ENCODE measurements at places on chromosomes 11 and 22. TPM values are rescaled to one million over a fixed set of nuclear protein-coding genes. Genes with fewer than 3 reads are reported as not detected.
A peak's percentile ranks its signal among the peaks of the same experiment; 100 is the strongest.

The C22orf31 gene
- not detected for total RNA-seq

The CARNS1 gene
- 2.3 TPM for total RNA-seq

The BATF2 gene
- not detected for total RNA-seq

The DDX25 gene
- total RNA-seq = not detected

The TRPM5 gene
- total RNA-seq = not detected

The TNNT3 gene
- total RNA-seq = 0.33 TPM

GRCh38 chr11:47182380-47182779 lies 3.9 kb downstream of the PACSIN3 start:
- peaks cover 3% of the 10 kb centered on the region for H3K27me3 ChIP-seq
- H3K27ac ChIP-seq = no peak overlapping the region
- H3K4me3 ChIP-seq = no peak overlapping the region
- no peaks in the 10 kb centered on the region for H3K36me3 ChIP-seq
- peaks cover 10% of the 10 kb centered on the region for H3K4me1 ChIP-seq
- DNase-seq = no peak

DNA sequence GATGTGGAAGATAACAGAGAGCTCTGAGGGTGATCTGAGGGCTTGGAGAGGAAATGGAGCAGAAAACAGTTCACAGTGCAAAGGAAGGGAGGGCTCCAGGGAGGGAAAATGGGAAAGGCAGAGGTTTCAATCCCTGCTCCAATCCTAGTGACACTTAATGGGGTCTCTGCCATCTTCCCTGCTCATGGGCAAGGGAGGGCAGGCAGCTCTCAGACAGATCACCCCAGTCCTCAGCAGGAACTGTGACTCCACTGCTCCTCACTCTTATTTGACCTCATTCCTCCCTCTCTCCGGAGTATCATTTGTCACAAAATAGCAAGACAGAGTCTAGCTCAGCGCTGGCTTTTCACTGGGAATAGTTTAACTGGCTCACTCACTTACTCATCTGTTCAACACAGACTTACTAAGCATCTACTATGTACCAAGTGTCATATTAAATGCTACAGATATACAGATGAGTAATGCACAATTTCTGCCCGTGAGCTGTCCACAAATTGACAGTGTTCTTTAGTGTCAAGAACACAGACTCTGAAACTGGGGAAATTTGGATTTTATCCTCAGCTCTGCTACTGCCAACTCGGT lies 817.4 kb downstream of the OPCML start:
- H3K27me3 ChIP-seq = peaks cover 3% of the 10 kb centered on the region
- no peak overlapping the region for H3K27ac ChIP-seq
- no peak for DNase-seq
- no peaks in the 10 kb centered on the region for H3K36me3 ChIP-seq
- H3K4me1 ChIP-seq = peaks cover 11% of the 10 kb centered on the region

- peak overlapping the region; percentile 93 for H3K4me3 ChIP-seq
- DNase-seq = no peak
- H3K36me3 ChIP-seq = no peaks in the 10 kb centered on the region
- no peaks in the 10 kb centered on the region for H3K27me3 ChIP-seq
- peaks cover 28% of the 10 kb centered on the region for H3K4me1 ChIP-seq
- peak overlapping the region; percentile 88 for H3K27ac ChIP-seq
Observed at GRCh38 chr11:117180661-117181585, 2.4 kb downstream of the SIDT2 start.

- no peak overlapping the region for H3K4me3 ChIP-seq
- no peak for DNase-seq
- peaks cover 5% of the 10 kb centered on the region for H3K27me3 ChIP-seq
- H3K27ac ChIP-seq = no peak overlapping the region
- no peaks in the 10 kb centered on the region for H3K36me3 ChIP-seq
Observed at GRCh38 chr11:69131121-69131566, 24.6 kb upstream of the SMIM38 start.

DNA sequence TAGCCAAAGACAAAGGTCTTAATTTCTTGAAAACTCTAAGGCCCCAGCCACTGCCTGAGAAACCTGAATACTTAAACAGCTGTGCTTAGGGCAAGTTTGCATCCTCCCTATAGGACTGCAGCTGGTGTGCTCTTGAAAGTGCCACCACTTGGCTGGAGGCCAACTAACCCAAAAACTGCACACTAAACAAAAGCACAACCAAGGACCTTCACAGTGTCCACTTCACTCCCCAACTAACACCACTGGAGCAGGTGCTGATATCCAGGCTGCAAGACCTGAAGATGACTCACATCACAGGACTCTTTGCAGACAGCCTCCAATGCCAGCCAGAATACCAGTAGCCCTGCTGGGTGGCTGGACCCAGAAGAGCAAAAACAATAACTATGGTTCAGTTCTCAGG lies 357.7 kb upstream of the ARHGAP42 start:
- H3K36me3 ChIP-seq = peaks cover 12% of the 10 kb centered on the region
- H3K27ac ChIP-seq = no peak overlapping the region
- H3K4me1 ChIP-seq = no peaks in the 10 kb centered on the region
- H3K27me3 ChIP-seq = no peaks in the 10 kb centered on the region
- no peak for DNase-seq

DNA sequence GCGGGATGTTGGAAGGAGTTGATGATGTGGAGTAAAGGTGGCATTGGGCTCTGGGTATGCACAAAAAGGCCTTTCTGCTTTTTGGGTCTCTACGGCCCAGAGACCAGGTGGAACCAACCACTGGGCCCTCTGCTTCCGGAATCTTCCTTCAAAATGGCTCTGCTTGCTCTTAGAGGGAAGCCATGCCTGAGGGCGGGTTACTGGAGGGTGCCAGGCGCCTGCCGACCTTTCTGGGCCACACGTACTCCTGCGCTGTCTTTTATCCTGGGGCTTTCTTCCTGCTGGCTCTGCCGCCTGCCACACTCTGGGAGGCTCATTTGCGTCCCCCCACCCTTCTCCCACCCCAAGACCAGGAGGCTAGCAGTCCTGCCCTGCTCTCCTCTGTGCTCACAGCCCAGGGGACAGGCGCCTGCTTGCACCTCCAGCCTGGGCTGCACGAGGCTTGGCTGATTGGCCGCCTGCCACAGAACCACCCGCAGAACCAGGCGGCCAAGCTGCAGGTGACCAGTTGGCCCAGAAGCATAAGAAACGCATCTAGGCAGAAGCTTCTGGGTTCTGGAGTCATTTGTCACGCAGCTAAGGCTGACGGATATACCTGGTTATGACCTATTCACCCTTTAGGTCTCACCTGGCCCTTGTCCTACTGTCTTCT lies 536.9 kb downstream of the TBC1D22A start:
- no peak for DNase-seq
- peaks cover 3% of the 10 kb centered on the region for H3K27me3 ChIP-seq
- H3K4me1 ChIP-seq = no peaks in the 10 kb centered on the region
- no peaks in the 10 kb centered on the region for H3K36me3 ChIP-seq
- no peak overlapping the region for H3K4me3 ChIP-seq

GRCh38 chr11:32094923-32095322 lies 4.0 kb downstream of the RCN1 start:
- H3K36me3 ChIP-seq = peaks cover 28% of the 10 kb centered on the region
- no peak overlapping the region for H3K4me3 ChIP-seq
- no peak overlapping the region for H3K27ac ChIP-seq
- no peak for DNase-seq

GRCh38 chr22:33451866-33452469 lies 393.8 kb upstream of the SYN3 start:
- H3K4me3 ChIP-seq = no peak overlapping the region
- no peaks in the 10 kb centered on the region for H3K4me1 ChIP-seq
- H3K36me3 ChIP-seq = no peaks in the 10 kb centered on the region
- no peaks in the 10 kb centered on the region for H3K27me3 ChIP-seq

DNA sequence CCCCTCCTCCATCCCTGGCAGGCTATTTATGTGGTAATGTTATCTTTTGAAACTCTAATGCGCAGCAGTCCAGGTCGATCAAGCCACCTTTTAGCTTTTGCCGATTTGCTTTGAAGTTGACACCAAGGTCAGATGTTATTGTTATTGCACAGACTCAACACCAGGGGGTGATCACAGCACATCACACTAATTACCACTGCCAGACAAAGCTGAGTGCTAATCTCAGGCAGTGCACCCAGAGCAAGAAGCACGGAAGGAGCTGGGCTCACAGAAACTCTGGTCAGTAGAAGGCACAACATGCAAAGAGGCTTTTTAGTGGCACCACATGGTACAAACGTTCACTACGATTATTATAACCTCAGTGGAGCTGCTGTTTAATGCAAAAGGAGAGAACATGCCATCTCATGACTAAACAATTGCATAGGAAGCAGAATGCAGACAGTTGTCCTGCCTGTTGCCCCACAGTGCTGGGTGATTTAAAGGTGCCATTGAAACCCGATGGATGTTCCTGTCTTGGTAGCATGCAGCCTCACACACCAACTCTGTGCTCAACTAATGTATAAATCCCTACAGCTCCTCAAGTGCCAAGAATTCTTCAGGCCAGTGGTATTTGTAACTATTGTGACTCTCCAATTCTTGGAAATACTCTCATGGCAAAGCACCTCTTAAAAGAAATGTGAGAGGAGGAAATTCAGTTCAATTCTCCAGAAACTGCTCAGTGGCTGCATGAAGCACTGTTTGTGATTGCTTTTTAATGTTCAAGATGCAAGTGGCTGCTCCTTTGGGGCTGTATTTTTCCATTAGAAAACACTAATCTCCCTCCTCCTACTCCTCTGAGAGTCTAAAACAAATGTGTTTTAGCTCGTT lies 353.9 kb upstream of the DDI1 start:
- no peak overlapping the region for H3K4me3 ChIP-seq
- H3K36me3 ChIP-seq = no peaks in the 10 kb centered on the region
- peaks cover 5% of the 10 kb centered on the region for H3K27me3 ChIP-seq
- H3K4me1 ChIP-seq = peaks cover 6% of the 10 kb centered on the region

DNA sequence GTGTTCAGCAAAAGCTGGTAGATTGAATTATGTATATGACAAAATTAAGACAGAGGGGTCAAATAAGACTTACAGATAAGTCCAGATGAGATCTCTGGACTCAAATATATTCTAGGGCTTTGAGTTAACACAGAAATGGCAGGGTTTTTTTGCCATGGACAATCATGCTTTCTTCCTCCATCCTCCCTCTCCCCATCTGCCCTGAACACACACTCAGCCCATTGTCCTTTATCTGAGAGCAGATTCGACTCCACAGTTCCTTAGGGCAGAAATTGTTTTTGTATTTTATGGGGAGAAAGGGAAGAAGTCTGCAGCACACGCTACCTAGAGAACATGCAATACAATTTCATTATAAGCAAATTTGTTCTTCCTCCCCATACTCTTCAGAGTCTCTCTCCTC lies 86.8 kb downstream of the SLC1A2 start:
- H3K27me3 ChIP-seq = peaks cover 2% of the 10 kb centered on the region
- DNase-seq = no peak
- H3K4me1 ChIP-seq = peaks cover 41% of the 10 kb centered on the region
- no peaks in the 10 kb centered on the region for H3K36me3 ChIP-seq
- H3K27ac ChIP-seq = no peak overlapping the region

- H3K36me3 ChIP-seq = peaks cover 5% of the 10 kb centered on the region
- H3K4me1 ChIP-seq = peaks cover 43% of the 10 kb centered on the region
- H3K4me3 ChIP-seq = peak overlapping the region; percentile 99
- no peaks in the 10 kb centered on the region for H3K27me3 ChIP-seq
- no peak for DNase-seq
- H3K27ac ChIP-seq = peak overlapping the region; percentile 92
Observed at GRCh38 chr11:72102162-72102561, 935 bp downstream of the LAMTOR1 start.

- peaks cover 24% of the 10 kb centered on the region for H3K4me1 ChIP-seq
- no peaks in the 10 kb centered on the region for H3K27me3 ChIP-seq
- no peak for DNase-seq
- H3K27ac ChIP-seq = peak overlapping the region; percentile 79
- no peaks in the 10 kb centered on the region for H3K36me3 ChIP-seq
Observed at GRCh38 chr11:123457187-123457770, 27.2 kb downstream of the GRAMD1B start.

- peaks cover 8% of the 10 kb centered on the region for H3K36me3 ChIP-seq
- H3K4me1 ChIP-seq = peaks cover 15% of the 10 kb centered on the region
- no peak for DNase-seq
- H3K27ac ChIP-seq = no peak overlapping the region
Observed at GRCh38 chr11:61357233-61357893, 4.3 kb downstream of the CYB561A3 start.

DNA sequence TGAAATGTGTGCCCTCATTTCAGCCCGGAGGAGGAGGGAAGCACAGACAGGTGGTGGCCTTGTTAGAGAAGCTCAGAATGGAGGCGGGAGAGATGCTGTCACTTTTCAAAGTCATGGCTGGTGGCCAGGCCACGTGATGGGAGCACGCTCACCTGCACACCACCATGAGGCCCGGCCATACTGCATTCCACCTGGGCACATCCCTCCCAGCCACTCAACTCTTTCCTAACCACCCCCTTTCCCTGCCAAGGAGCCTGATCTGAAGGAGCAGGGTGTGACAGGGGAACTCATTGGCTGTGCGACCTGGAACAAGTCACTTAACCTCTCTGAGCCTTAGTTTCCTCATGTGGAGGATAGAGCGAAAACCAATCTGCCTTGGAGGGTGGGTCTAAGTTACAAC lies 364.5 kb downstream of the CTTN start:
- no peak for DNase-seq
- no peak overlapping the region for H3K27ac ChIP-seq
- H3K4me3 ChIP-seq = no peak overlapping the region
- peaks cover 5% of the 10 kb centered on the region for H3K27me3 ChIP-seq
- no peaks in the 10 kb centered on the region for H3K4me1 ChIP-seq

GRCh38 chr22:46897246-46897623 lies 134.8 kb downstream of the TBC1D22A start:
- H3K4me1 ChIP-seq = peaks cover 28% of the 10 kb centered on the region
- no peaks in the 10 kb centered on the region for H3K27me3 ChIP-seq
- peaks cover 20% of the 10 kb centered on the region for H3K36me3 ChIP-seq

DNA sequence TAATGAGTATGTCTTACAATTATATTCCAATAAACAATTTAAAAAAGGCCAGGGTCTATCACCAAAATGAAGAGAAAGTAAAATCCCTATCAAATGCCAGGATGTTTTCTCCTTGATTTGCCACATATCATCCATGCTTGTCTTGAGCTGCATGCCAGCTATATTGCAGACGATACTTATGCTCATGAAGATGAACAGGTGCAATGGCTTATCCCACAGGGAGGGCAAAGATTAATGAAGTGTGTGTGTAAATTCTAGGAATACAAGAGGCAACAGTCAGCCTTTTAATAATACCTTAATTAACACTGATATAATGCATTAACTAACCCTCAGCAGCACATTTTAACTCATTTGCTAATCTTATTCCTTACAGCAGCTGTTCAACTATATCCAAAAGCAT lies 850.5 kb downstream of the KCNA4 start:
- no peaks in the 10 kb centered on the region for H3K27me3 ChIP-seq
- H3K4me3 ChIP-seq = no peak overlapping the region
- no peaks in the 10 kb centered on the region for H3K36me3 ChIP-seq
- no peak for DNase-seq

GRCh38 chr11:61480994-61481335 lies 27.6 kb upstream of the LRRC10B start:
- peaks cover 9% of the 10 kb centered on the region for H3K4me1 ChIP-seq
- no peak overlapping the region for H3K4me3 ChIP-seq
- H3K27ac ChIP-seq = no peak overlapping the region
- peaks cover 3% of the 10 kb centered on the region for H3K27me3 ChIP-seq

All from natural killer cell treated with Interleukin-12 subunit alpha and Interleukin-12 subunit beta and Interleukin-15 and Interleukin-18, amount 100 ng/mL, for 72 hours (primary cell).